ENCODE measurements at places on chromosomes 2 and 18. TPM values are rescaled to one million over a fixed set of nuclear protein-coding genes. Genes with fewer than 3 reads are reported as not detected.

The DCC gene
- not detected for total RNA-seq

The ATOH8 gene
- not detected for total RNA-seq

The RAB17 gene
- total RNA-seq: not detected

The SULT1C2 gene
- not detected for total RNA-seq

The RAMP1 gene
- 12.4 TPM for total RNA-seq

DNA sequence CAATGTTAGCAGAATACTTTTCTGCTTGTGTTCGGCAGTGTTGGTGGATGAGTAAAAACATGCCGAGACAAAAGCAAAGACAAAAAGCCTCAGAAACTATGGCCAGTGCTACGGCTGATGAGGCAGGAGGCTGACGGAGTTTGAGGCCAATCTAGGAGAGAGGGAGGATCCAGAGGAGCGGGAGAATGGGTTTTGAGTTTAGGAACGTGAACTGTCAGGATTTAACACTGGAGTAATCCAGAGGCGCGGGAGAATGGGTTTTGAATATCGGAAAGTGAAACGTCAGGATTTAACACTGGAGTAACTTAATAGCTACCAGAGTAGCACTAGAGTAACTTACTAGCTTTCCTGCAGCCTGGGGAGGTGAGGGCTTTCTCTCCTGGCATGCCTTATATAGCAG is 37.4 kb downstream of the LYPD6B start:
- no peak for DNase-seq

- no peak for DNase-seq
Observed at GRCh38 chr2:203993560-203993959, 57.0 kb downstream of the ICOS start.

DNA sequence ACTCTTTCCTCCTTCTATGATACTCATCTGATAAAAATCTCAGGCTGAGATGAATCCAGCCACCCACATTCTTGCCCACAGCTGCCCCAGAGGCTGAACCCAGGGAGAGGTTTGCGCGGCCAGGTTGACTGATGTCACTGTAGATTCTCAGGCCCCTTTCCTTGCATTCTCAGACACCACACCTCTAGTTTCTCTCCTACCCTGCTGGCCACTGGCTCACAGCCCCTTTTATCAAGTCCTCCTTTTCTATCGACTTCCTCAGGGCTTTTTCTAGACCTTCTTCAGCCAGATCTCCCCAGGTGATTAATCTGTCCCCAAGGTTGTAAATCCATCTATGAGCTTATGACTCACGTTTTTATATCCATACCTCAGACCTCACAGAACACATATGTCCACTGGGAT is 99.8 kb downstream of the TACR1 start:
- no peak for DNase-seq

DNA sequence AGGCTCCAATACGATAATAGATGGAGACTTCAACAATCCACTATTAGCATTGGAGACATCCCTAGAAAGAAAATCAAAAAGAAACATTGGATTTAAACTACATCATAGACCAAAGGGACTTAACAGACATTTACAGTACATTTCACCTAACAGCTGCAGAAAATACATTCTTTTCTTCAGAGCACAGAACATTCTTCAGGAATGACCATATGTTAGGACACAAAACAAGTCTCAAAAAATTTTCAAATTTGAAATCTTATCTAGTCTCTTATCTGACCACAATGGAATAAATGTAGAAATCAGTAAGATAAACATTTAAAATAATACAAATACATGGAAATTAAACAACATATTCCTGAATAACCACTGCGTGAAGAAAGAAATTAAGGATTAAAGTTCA is 68.7 kb downstream of the STRADB start:
- DNase-seq: no peak

DNA sequence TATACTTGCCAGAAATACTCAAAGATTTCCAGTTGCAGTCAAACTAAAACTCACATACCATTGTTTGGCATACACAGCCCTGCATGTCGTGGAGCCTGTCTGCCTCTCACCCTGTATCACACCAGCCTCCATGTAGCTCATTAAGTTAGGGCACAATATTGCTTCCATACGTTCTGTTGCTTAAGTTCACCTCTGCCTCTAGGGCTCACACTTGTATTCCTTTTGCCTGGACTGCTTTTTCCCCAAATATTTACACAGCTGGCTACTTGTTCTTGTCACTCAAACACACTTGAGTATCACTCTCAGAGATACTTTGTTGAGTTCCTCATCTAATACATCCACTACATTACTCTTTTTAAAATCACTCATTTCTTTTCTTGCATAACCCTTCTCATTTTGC is 83.1 kb downstream of the PTH2R start:
- DNase-seq: no peak

DNA sequence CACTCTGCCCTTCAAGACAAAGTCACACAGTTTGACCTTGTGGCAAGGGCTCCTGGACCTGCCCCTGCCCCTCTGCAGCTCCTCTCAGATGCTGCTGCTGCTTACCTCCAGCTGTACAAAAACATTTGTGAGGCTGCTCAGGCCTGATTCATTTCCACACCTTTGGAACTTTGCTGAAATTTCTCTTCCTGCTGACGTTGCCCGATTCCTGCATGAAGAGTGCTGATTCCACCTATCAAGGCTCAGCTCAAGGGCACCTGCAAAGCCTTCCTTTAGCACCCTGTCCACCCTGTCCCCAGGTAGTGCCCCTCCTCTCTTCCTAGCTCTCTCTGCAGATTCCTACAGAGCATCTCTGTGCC is 738.3 kb upstream of the HS6ST1 start:
- DNase-seq: no peak

DNA sequence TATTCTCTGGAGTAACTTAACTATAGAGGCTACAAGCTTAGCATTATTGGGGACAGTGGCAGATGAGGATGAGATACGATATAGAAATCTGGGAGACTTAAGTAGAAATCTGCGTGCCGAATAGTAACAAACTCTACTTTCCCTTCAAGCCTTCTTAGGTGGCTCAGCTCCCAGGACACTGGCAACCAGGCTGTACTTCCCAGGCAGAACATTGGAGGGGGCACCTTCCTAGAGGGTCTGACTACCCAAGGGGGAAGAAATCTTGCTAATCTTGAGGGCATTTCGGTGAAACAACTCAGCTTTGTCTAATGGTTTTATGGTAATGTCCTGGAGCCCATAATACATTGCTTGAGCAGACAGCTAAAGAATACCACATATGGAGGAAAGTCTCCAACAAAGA is 126.2 kb upstream of the DTNA start:
- no peak for DNase-seq

- no peak for DNase-seq
Observed at GRCh38 chr2:120571015-120571728, 164.5 kb upstream of the GLI2 start.

DNA sequence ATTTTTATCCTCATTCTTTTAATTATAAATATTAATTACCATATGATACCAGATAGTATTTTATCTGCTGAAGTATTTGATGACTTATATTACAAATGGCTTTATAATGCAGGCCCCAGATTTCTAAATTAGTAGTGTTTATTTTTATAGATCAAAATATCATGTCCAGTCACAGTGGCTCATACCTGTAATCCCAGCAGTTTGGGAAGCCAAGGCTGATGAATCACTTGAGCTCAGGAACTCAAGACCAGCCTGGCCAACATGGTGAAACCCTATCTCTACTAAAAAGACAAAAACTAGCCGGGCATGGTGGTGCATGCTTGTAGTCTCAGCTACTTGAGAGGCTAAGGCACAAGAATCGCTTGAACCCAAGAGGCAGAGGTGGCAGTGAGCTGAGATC is 100.1 kb upstream of the ARHGAP15 start:
- DNase-seq: no peak

DNA sequence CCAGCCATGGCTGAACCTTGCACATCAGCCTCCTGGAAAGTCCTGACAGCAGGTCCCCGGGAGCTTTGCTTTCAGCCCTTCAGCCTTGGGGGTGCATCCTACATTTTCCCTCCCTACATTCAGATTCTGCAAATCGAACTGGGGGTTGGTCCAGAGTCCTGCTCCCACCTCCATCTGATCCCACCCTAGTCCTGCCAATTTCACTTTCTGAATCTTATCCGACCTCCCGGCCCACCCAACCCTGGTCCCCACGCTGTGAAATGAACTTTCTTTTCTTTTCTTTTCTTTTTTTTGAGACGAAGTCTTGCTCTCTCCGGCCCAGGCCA is 47.8 kb upstream of the ODC1 start:
- no peak for DNase-seq

GRCh38 chr2:207227062-207227748 is 61.5 kb upstream of the KLF7 start:
- DNase-seq: no peak

DNA sequence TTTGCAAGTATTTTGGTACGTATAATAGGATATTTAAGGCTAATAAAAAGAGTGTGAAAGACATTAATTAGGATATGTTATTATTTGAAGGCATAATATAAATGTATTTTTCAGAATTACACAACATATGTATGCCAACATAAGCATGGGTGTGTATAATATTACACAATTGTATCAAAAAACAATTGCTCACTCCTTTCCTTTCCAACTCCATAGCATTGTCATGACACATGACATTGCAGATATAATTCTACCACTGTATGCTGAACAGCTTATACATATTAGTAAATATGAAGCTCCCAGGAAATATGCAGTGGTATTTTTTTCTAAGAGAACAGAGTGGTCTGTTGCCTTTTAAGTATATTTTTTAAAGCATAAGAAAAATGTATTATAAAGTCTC is 593.1 kb downstream of the TMX3 start:
- no peak for DNase-seq

DNA sequence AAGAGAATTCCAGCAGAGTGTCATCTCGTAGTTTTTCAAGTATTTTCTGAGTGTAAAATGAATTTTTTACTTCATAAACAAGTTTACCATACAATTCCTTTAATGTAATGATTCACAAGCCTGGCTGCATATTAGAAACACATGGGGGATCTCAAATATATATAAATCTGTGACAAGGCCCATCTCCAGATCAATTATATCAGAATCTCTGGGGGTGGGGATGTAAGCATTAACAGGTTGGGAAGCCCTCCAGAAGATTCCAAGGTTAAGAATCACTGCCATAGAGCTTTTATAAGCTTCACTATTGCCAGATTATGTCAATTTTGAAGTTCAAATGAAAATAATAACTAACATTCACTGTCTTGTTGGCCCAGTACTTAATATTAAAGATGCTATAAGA is 111.2 kb downstream of the BAZ2B start:
- DNase-seq: no peak

DNA sequence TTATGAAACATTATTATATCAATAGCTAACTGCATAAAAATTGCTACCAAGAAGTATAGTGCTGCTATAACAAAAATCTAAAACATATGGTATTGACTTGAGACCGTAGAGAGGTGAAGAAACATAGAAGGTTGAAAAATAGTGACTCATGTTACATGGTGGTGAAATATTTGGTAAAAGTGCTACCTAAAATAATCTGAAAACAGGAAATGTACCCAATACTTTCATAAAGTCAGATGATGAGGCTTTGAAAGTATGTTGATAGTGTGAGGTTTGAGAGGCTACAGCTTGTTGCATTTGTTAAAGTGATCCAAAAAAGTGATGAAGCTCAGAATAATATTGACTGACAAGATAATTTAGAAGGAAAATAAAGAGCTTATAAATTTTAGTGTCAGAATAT is 718.7 kb upstream of the SLC8A1 start:
- DNase-seq: no peak

GRCh38 chr2:170586571-170587095 is 128.5 kb upstream of the SP5 start:
- no peak for DNase-seq

DNA sequence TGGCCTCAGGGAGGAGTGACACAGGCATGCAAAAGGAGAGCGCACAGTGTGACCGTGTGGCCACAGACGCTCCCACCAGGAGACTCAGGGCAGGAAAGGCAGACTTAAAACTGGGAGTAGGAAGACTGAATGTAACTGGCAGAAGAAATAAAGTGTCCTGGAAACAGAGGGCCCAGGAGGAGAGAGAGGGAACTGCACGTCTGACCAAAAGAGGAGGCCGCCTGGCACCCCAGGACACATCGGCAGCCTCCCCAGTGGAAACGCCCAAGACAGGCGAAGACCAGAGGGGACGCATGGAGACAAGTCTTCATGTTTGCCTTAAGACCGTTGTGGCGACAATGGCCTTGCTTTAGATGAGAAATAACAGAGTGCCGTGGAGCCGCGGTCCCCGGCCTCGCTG is 163.6 kb upstream of the ALKAL2 start:
- no peak for DNase-seq

DNA sequence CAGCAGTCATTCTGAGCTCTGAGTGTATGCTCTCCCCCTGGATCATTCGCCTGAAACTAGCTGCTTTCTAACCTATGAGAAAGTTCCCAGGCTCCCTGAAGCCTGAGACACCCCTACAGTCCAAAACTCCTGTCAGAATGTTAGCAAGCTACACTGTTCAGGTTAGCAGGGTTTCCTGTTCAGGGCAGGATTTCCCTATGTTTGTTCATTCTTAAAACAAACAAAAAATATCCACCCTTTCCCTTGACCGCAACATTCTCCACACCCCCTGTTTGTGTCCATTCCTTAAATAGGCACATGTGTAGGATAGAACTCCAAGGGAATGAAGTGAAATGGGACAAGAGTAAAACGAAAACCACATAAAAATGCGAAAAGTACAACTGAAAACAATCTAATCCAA is 83.1 kb downstream of the KLF7 start:
- DNase-seq: no peak

DNA sequence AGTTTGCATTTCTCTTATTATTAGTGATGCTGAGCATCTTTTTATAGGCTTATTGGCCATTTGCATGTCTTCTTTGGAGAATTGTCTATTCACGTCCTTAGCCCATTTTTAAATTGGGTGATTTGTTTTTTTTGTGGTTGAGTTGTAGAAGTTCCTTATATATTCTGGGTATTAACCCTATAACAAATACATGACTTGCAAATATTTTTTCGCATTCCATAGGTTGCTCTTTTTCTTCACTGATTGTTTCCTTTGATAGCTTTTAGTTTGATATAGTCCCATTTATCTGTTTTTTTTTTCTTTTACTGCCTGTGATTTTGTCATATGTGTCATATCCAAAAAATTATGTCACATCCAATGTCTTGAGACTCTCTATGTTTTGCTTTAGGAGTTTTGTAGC is 243.6 kb downstream of the GPD2 start:
- no peak for DNase-seq

DNA sequence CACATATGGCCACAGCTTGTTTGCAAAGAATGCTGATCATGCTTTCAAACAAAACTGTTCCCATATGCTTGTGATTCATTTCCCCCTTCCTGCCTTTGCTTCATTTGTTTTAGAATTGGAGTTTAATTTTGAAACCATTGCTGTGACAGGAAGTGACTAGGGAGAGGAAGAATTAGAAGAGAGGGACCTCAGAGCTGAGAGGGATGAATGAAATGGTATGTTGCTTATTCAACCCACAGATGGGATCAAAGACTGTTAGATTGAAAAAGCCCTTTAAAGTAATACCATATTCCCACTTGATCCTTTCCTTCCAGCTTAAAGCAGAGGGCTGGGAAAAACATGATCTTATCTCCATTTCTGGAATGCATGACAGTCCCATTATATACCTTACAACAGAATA is 106.2 kb upstream of the RNF152 start:
- no peak for DNase-seq

- DNase-seq: no peak
Observed at GRCh38 chr2:8215159-8215863, 466.5 kb upstream of the ID2 start.
